ENCODE measurements at places on chromosomes 7 and 10. TPM values are rescaled to one million over a fixed set of nuclear protein-coding genes. Genes with fewer than 3 reads are reported as not detected.

Gene TMEM225B
- polyA plus RNA-seq: 0.63 TPM

Gene SPAM1
- not detected for polyA plus RNA-seq

Gene FEZF1
- not detected for polyA plus RNA-seq

DNA sequence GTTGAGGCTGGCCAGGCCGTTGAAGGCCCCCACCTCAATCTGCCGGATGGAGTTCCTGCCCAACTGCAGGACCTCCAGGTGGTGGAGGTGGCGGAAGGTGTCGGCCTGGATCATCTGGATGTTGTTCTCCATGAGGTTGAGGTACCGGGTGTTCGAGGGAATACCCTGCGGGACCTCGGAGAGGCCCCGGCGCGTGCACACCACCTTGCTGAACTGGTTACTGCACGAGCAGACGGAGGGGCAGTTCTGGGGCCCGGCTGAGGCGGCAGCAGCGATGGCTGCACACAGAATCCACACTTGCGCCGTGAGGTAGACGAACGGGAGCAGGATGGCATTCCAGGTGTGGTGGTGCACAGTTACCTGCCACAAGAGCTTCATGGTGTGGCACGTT, 979 bp downstream of the LRRC4 start:
- no peaks in the 10 kb centered on the region for H3K4me1 ChIP-seq
- no peaks in the 10 kb centered on the region for H3K27me3 ChIP-seq
- H3K36me3 ChIP-seq: no peaks in the 10 kb centered on the region
- DNase-seq: no peak
- no peak overlapping the region for H3K27ac ChIP-seq
- H3K4me3 ChIP-seq: no peak overlapping the region

DNA sequence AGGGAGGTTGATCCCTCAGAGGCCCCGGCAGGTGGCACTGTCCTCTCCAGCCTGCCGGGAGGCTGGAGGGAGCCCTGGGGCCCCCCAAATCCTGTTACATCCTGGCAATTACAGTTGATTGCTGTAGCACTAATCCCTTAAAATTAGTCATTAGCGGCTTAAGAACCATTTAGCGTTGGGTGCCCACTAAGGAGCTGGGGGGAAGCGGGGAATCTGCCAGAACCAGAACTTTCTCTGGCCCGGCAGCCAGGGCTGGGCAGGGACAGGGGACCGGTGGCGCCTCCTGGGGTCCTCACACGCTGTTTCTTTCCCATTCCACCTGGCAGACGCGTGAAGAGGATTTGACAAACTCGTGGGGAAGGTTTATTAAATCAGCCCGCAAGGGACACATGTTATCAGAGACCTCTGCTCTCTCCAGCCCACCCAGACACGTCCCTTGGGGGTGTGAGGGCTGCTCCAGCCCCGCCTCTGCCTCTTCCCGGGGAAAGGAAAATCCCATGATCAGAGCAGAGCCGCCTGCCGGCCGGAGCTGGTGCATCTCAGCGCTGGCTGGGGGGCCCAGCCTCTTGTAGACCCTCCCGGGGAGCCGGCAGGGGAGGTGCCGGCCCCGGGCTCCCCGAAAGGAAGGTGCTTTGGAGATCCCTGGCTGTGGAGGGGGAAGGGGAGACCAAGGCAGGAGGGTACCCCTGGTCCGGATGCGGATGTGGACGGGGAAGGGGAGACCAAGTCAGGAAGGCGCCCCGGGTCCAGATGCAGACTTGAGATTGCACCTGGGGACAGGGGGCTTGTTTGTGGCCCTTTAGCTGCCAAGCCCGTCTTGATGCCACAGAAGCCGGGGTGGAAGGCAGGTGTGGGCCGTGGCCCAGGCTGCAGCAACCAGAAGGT, 142.7 kb downstream of the ELFN1 start:
- H3K27ac ChIP-seq: no peak overlapping the region
- H3K4me3 ChIP-seq: no peak overlapping the region
- H3K4me1 ChIP-seq: no peaks in the 10 kb centered on the region
- no peaks in the 10 kb centered on the region for H3K27me3 ChIP-seq
- DNase-seq: peak; percentile 71

GRCh38 chr10:62037166-62037831, 135.8 kb downstream of the ARID5B start:
- DNase-seq: peak; percentile 50
- peak overlapping the region; percentile 94 for H3K27ac ChIP-seq
- H3K4me3 ChIP-seq: no peak overlapping the region
- H3K4me1 ChIP-seq: peaks cover 6% of the 10 kb centered on the region
- no peaks in the 10 kb centered on the region for H3K27me3 ChIP-seq

- H3K27ac ChIP-seq: no peak overlapping the region
- H3K4me3 ChIP-seq: no peak overlapping the region
- H3K36me3 ChIP-seq: no peaks in the 10 kb centered on the region
Measured at GRCh38 chr10:2744547-2745200, 322.7 kb upstream of the PFKP start.

Gene GAD2
- polyA plus RNA-seq: not detected

Gene ZNF107
- 1.3 TPM for polyA plus RNA-seq

DNA sequence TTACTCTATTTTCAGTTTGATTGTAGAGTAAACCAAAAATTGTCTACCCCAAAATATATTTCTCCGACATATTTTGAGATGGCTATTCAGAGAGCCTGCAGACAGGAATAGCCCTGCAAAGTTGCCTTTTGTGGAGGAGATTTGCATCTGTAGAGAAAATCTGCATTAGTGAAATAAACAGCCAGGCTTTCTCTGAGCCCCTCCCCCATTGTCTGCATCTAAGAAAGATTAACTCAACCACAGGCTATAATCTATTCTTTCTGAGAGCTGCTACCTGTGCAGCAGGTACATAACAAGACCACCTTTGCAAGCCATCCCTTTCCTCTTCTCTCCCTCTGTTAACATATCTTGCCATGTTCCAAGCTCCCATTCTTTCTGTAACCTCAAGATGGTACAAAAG, 1034.2 kb downstream of the SORCS3 start:
- no peaks in the 10 kb centered on the region for H3K27me3 ChIP-seq
- H3K4me1 ChIP-seq: no peaks in the 10 kb centered on the region
- no peak overlapping the region for H3K4me3 ChIP-seq
- no peak for DNase-seq
- H3K27ac ChIP-seq: no peak overlapping the region

Gene CYP2C8
- 0.59 TPM for polyA plus RNA-seq

Gene GIMAP2
- polyA plus RNA-seq: 2.2 TPM

DNA sequence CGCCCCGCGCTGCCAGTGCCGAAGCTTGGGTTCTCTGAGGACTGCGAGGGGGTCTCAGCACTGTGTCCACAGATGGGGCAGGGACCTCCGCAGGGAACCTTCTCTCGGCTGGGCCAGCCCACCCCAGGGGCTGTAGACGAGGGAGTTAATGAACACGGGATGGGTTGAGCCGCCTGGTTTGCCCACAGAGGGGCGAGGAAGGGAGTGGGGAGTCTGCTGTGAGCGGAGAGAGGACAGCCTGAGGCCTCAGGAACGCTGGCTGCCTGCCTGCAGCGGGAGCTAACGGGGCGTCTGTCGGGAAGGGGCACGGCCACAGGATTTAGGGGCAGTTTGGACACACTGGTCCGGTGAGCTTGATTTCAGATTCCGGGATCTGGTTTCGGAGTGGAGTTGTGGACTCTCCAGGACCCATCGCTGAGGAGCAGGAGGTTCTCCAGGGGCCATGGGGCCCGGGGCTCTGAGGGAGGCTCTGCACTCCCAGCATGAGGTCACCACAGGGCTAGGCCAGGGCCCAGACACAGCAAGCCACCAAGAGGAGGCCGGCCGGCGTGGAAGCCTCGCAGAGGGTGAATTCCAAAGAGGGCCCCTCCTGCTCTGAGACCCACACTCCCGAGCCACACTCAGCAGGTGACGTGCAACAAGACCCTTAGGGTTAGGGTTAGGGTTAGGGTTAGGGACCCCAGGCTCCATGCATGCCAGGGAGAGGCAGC, 19.0 kb upstream of the FAM20C start:
- H3K36me3 ChIP-seq: no peaks in the 10 kb centered on the region
- H3K27ac ChIP-seq: no peak overlapping the region
- no peaks in the 10 kb centered on the region for H3K4me1 ChIP-seq
- no peak for DNase-seq
- no peaks in the 10 kb centered on the region for H3K27me3 ChIP-seq

Gene IL6
- 8.9 TPM for polyA plus RNA-seq

GRCh38 chr10:113335592-113335991, 217.3 kb upstream of the HABP2 start:
- no peaks in the 10 kb centered on the region for H3K4me1 ChIP-seq
- H3K36me3 ChIP-seq: no peaks in the 10 kb centered on the region
- no peak overlapping the region for H3K4me3 ChIP-seq
- no peaks in the 10 kb centered on the region for H3K27me3 ChIP-seq
- no peak overlapping the region for H3K27ac ChIP-seq
- peak; percentile 49 for DNase-seq

- no peaks in the 10 kb centered on the region for H3K4me1 ChIP-seq
- no peak for DNase-seq
- no peaks in the 10 kb centered on the region for H3K36me3 ChIP-seq
Measured at GRCh38 chr7:141073641-141074161, at the start of gene TMEM178B. Gene TMEM178B (plus strand): TSS chr7:141074064.

Gene C1QL3
- not detected for polyA plus RNA-seq

Gene NSMCE4A
- 25.0 TPM for polyA plus RNA-seq

DNA sequence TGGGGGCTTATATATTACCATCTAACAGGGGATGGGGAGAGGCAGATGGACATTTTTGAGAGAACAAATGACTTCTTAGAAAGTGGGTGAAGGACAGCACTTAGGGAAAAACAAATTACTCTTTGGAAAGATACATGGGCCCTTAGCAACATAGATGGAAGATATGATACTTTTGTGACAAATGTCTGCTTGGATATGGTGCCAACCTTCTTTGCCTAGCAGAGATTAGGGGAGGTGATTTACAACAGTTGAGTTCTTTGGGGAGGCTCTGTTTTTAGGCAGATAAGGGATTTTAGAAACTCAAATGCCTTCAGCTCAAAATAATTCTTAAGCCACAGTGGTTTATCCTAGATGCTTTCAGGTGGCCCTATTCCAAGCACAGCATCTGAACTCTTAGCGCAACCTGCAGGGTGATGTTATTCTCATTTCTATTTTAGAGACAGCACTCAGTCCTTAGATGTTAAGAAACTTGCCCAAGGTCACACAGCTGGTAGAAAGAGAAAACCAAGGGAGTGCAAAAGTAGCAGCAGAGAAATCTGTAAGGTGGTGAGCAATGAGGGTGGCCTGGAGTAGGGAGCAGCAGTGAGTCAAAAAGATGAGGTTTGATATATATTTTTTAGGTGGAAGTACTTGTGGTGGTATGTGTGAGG, 75.1 kb upstream of the KMT2E start:
- H3K27me3 ChIP-seq: no peaks in the 10 kb centered on the region
- no peak overlapping the region for H3K27ac ChIP-seq
- H3K4me3 ChIP-seq: no peak overlapping the region
- no peaks in the 10 kb centered on the region for H3K36me3 ChIP-seq
- H3K4me1 ChIP-seq: no peaks in the 10 kb centered on the region

Gene ZNF777
- 4.0 TPM for polyA plus RNA-seq

DNA sequence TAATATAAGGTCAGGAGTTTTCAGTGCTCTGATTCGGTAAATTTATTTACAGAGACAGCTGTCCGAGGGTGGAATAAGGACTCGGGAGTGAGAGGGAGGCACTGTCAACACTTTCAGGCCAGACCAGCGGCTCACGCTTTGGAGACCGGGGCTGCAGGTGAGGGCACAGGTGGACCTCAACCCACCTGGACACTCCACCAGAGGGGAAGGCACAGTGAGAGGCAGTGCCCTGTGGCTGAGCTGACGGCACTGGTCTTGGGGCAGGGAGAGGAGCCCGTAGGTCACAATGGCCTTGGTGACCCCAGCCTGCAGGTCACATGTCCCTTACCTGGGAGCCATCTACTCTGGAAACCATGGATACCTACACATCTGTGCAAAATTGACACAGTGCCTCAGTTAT, 315.1 kb downstream of the ADARB2 start:
- no peak overlapping the region for H3K27ac ChIP-seq
- no peak overlapping the region for H3K4me3 ChIP-seq
- no peaks in the 10 kb centered on the region for H3K27me3 ChIP-seq
- H3K4me1 ChIP-seq: no peaks in the 10 kb centered on the region

GRCh38 chr10:27464993-27465392, 39.1 kb upstream of the RAB18 start:
- H3K27ac ChIP-seq: no peak overlapping the region
- H3K27me3 ChIP-seq: no peaks in the 10 kb centered on the region
- H3K4me1 ChIP-seq: no peaks in the 10 kb centered on the region
- no peaks in the 10 kb centered on the region for H3K36me3 ChIP-seq
- no peak overlapping the region for H3K4me3 ChIP-seq
- DNase-seq: no peak

Gene BAMBI
- polyA plus RNA-seq: 4.8 TPM

- peaks cover 10% of the 10 kb centered on the region for H3K4me1 ChIP-seq
- H3K27me3 ChIP-seq: no peaks in the 10 kb centered on the region
- no peaks in the 10 kb centered on the region for H3K36me3 ChIP-seq
- no peak overlapping the region for H3K4me3 ChIP-seq
- H3K27ac ChIP-seq: peak overlapping the region; percentile 1
Measured at GRCh38 chr10:110860576-110861241, 11.0 kb upstream of the PDCD4 start.

Gene TMEM140
- 10.9 TPM for polyA plus RNA-seq

DNA sequence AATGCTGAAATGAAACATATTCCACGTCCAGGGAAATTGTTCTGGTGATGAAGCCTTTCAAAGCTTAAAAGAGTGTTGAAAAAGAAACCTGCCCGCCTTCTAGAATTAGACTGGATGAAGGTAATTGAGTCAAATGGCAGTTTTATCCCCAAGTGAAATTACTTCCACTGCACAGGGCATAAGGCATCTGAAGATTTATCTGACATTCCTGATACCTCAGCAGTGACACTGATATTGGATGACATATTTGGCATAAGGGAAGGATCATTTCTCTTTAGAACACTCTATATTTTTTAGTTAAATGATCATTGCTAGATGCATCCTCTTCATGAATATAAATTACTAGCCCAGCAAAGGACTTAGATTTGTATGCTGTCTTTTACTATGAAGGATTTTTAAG, 229.6 kb upstream of the TPK1 start:
- no peaks in the 10 kb centered on the region for H3K27me3 ChIP-seq
- no peaks in the 10 kb centered on the region for H3K4me1 ChIP-seq
- no peak for DNase-seq
- H3K4me3 ChIP-seq: no peak overlapping the region
- no peaks in the 10 kb centered on the region for H3K36me3 ChIP-seq
- H3K27ac ChIP-seq: no peak overlapping the region

GRCh38 chr7:107495516-107495915, 25.7 kb downstream of the GPR22 start:
- H3K4me1 ChIP-seq: no peaks in the 10 kb centered on the region
- H3K27me3 ChIP-seq: no peaks in the 10 kb centered on the region
- DNase-seq: no peak
- H3K27ac ChIP-seq: no peak overlapping the region
- H3K4me3 ChIP-seq: no peak overlapping the region
- H3K36me3 ChIP-seq: no peaks in the 10 kb centered on the region

- H3K27me3 ChIP-seq: no peaks in the 10 kb centered on the region
- DNase-seq: no peak
- no peaks in the 10 kb centered on the region for H3K36me3 ChIP-seq
- H3K4me1 ChIP-seq: no peaks in the 10 kb centered on the region
Measured at GRCh38 chr7:135386181-135386580, 123.7 kb downstream of the CNOT4 start.
